ENCODE measurements at places on chromosomes 5 and 9. TPM values are rescaled to one million over a fixed set of nuclear protein-coding genes. Genes with fewer than 3 reads are reported as not detected.

DMRT1 gene
- total RNA-seq: not detected

DMRTA1 gene
- not detected for total RNA-seq

WNT8A gene
- total RNA-seq: not detected

LCNL1 gene
- not detected for total RNA-seq

TRAF2 gene
- 6.6 TPM for total RNA-seq

CCDC171 gene
- total RNA-seq: 1.5 TPM

INSL6 gene
- total RNA-seq: not detected

PGM5 gene
- 0.18 TPM for total RNA-seq

CTXN3 gene
- total RNA-seq: not detected

CBY3 gene
- total RNA-seq: not detected

NR2F1-AS1 gene
- total RNA-seq: 19.0 TPM

CLTB gene
- total RNA-seq: 98.0 TPM

PCDHGA7 gene
- total RNA-seq: 3.6 TPM

SLC25A2 gene
- not detected for total RNA-seq

HTR4 gene
- total RNA-seq: not detected

SLC36A3 gene
- total RNA-seq: not detected

TEK gene
- total RNA-seq: 10.5 TPM

PRLR gene
- not detected for total RNA-seq

PAEP gene
- total RNA-seq: not detected

CCNO gene
- total RNA-seq: 0.97 TPM

WNK2 gene
- not detected for total RNA-seq

TTC16 gene
- total RNA-seq: not detected

NKD2 gene
- total RNA-seq: 22.4 TPM

TMEM232 gene
- not detected for total RNA-seq

IFNK gene
- not detected for total RNA-seq

ABCA1 gene
- 75.3 TPM for total RNA-seq

PCDHB16 gene
- 0.54 TPM for total RNA-seq

GABBR2 gene
- total RNA-seq: 0.32 TPM

CATSPER3 gene
- not detected for total RNA-seq

TAS2R1 gene
- total RNA-seq: not detected

ACTL7A gene
- not detected for total RNA-seq

RAD23B gene
- total RNA-seq: 69.5 TPM

KLF4 gene
- total RNA-seq: 28.2 TPM

RGS7BP gene
- 0.36 TPM for total RNA-seq

C7 gene
- total RNA-seq: 1,610 TPM

INSL4 gene
- not detected for total RNA-seq

PDE6A gene
- not detected for total RNA-seq

SCGB3A2 gene
- not detected for total RNA-seq

TMED9 gene
- 244 TPM for total RNA-seq

CA9 gene
- 8.3 TPM for total RNA-seq

PRR7 gene
- total RNA-seq: 30.3 TPM

ACTBL2 gene
- 0.54 TPM for total RNA-seq

PCAT7 gene
- not detected for total RNA-seq

RAI14 gene
- 93.5 TPM for total RNA-seq

SHISAL2B gene
- total RNA-seq: not detected

ITK gene
- not detected for total RNA-seq

SPATA31A3 gene
- total RNA-seq: not detected

MEGF10 gene
- not detected for total RNA-seq

MELK gene
- 12.5 TPM for total RNA-seq

ASTN2 gene
- total RNA-seq: 2.5 TPM

OTULINL gene
- not detected for total RNA-seq

FSD1L gene
- total RNA-seq: 0.81 TPM

ACOT12 gene
- total RNA-seq: not detected

ZNF484 gene
- total RNA-seq: 4.7 TPM

TRPM3 gene
- total RNA-seq: 3.9 TPM
